Cortex of kidney (tissue), 1 donor: ENCODE measurements at places on chromosomes 7 and 10.
A peak's percentile ranks its signal among the peaks of the same experiment; 100 is the strongest.

- DNase-seq: no peak
Observed at GRCh38 chr7:77812290-77812685, 13.7 kb downstream of the PHTF2 start.

DNA sequence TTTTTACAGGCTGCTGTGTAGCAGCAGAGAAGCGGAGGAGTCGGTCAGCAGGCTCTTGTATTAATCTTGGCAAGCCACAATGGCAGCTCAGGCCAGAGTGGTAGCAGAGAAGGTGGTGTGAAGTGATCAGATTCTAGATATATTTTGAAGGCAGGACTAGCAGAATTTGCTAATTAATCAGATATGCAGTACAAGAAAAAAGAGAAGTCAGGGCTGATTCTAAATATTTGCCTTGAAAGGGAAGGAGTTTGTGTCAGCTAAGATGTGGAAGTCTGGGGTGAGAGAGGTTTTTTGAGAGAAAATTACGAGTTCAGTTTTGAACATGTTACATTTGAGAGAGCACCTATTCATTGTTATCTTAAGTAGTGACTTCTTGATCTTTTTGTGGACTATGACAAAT is 176.3 kb downstream of the WNT2 start:
- no peak for DNase-seq

DNA sequence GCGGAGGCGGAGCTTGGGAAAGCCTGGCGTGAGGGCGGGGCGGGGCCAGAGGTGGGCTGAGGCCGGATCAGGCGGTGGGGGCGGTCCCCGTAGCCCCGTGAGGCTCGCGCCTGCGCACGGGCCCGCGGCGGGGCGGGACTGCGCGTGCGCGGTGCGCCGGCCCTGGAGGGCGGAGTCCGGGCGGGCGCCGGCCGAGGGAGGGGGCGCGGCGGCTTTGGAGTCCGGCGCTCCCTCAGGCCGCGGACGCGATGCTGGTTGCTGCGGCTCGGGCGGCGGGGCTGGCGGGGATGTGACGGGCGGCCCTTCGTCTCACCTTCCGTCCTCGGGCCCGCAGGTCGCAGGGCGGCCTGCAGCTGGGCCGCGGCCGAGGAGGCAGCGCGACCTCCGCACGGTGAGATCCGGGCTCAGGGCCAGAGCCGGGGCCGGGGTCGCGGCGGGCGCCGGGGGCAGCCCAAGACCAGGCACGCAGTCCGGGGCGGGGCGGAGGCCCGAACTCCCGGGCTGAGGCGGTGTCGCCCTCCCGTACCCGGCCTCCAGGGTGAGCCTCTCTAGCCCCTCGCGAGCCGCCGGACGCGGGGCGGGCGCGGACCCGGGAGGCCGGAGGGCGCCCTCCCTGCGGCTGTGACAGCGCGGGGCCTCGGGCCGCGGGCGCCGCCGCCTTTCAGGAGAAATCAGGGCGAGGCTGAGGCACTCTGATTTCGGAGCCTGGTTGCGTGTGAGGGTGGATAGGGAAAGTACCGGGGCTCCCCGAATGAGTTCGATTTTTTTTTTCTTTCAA is at the start of gene CCSER2:
Gene CCSER2, plus strand, starts transcription at position 172 of the 778 bp plus-strand sequence. CDS start 42,464 bp downstream, outside the sequence.
- DNase-seq: peak; percentile 79

DNA sequence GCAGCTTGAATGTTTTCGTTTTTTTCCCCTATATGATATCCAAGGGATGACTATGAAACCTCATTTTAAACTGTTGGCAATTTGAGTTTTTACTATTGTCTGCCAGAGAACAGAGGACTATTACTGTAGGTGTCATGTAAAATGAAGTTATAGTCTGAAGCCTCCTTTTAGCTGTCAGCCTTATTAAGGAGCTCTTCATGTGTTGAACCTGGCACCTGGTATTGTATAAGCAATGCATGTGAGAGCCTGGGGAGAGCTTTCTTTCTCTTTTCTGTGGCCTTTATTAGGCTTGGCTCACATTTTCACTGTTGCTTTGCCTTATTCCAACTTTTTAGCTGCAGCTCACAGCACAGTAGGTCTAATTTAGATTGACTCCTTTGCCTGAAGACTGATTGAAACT is 119.1 kb upstream of the FOXP2 start:
- DNase-seq: no peak

- no peak for DNase-seq
Observed at GRCh38 chr7:51069411-51070083, 247.1 kb downstream of the COBL start.

DNA sequence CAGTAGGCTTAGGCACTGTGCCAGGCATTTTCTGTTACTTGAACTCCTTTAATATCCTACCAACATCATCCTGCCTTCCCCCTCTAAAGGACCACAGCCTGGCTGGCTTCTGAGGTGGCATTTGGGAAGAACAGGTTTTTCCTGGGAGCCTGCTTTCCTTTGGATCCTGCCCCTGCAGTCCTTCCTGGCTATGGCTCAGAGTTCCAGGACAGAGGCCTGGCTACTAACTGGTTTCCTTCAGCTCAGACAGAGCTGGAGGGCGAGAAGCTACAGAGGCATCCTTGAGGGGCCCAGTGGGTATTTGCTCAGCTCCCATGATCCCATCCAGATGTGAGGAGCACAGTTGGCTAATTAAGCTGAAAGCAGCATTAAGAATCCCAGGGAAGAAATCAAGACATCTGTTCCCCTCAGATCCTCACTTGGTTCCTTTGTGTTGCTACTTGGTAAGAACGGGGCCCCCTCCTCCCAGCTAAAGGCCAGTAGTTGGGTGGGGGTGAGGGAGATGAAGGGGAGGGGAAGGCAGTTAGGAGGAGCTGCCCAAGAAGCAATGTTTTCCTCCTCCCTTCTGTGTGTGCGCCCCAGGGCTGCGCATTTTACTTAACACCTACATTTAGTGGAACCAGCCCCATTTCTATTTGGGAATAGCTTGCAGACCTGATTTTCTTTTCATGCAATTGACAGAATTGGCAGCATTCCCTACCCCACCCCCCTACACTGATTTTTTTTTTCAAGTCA is 142.6 kb upstream of the SORCS3 start:
- no peak for DNase-seq

- no peak for DNase-seq
Observed at GRCh38 chr10:44435196-44435595, 50.3 kb upstream of the CXCL12 start.

GRCh38 chr7:17436126-17436525 is 137.7 kb downstream of the AHR start:
- DNase-seq: no peak

GRCh38 chr7:100351657-100352058 is 6.3 kb upstream of the PILRB start:
- DNase-seq: no peak

GRCh38 chr7:121810831-121811672 is 61.9 kb upstream of the PTPRZ1 start:
- DNase-seq: no peak

GRCh38 chr7:97506728-97507127 is 225.2 kb upstream of the TAC1 start:
- DNase-seq: no peak

- DNase-seq: no peak
Observed at GRCh38 chr7:2524808-2525657, 5.5 kb downstream of the LFNG start.

DNA sequence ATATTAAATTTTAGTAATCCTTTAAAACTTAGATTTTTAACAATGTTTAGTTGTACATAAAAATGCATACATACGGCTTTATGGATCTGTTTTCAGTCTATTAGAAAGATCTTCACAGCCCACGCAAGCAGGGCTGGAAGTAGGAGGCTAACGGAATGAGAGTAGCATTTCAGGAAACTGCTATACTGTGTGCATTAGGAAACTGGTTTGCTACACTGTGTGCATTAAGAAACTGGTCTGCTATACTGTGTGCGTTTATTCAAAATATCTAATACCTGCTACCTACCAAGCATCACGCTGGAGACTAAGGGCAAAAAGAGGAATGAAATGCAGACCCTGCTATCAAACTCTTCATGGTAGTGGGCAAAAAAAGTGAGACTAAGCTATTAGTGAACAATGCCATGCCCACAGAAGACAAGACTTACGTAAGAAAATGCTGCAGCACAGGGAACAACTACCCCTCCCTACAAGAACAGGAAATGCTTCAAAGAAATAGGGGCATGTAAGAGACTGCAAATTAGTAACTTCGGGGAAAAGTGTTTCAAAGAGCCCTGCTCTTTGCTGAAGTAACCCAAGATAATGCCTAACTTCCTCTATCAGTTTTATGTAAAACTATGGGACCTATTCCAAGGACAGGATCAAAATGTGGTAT is 11.3 kb downstream of the RAB11FIP2 start:
- no peak for DNase-seq

DNA sequence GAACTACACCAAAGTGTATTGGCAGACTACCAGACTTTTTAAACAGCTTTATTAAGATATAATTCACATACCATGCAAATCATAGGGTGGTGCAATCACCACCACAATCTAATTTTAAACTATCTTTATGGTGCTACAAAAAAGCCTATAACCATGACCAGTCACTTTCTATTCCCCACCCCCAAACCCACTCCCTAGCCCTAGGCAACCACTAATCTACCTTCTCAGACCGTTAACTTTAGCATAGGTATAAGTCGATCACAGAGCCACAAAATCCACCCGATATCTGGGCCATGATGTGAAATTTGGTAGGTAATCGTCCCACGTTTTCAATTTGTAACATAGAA is 536 bp upstream of the POM121 start:
- DNase-seq: no peak
